ENCODE measurements at places on chromosomes 6 and 20.

DNA sequence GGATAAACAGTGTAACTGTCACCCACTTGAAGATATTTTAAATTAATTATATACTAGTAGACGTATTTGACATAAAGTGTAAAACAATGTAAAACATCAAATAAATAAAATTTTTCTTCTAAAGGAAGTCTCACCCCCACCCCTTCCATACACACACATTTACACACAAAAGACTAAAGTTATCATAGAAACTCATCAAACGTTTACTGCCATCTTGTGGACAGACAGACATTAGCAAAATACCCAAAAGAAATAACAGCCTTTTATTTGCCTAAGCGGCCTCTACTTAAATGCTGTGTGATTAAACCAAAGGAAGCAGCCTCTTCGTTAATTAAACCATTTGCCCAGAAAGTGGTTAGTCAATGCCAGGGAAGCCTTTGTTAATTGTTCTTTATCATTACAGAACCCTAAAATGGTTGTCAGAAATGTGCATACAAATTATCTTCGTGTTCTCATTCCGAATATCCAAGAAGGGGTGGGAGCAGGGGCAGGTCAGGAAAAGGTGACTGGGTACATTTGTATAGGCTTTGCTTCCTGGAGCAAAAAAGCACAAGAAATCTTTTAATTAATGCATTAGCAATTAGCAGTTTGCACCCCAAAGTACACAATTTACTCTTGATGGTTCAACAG is 176.2 kb upstream of the SASH1 start:
- peak; percentile 19 for DNase-seq

- peak; percentile 61 for DNase-seq
Measured at GRCh38 chr6:3869632-3870527, 20.7 kb downstream of the FAM50B start.

GRCh38 chr20:57621421-57622200 is 1.4 kb upstream of the ZBP1 start:
- DNase-seq = no peak

DNA sequence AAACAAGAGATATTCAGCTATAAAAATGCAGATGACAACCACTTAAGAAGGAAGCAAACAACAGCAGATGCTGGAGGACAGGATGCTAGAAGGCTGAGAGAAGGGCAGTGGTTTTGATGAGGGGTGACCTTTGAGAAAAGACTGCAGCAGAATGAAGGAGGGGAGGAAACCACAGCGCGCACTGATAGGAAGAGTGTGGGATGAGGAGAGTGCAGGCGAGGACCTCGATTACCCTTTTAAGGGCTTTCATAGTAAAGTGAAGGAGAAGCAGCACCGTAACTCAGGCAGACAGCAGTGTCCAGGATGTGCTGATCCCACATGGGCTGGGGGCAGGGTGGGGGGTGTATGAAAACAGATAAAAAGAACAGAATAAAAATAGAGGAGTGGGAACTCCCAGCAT is 19.2 kb downstream of the ZBTB2 start:
- no peak for DNase-seq

- no peak for DNase-seq
Measured at GRCh38 chr20:36775826-36776225, 2.3 kb upstream of the DSN1 start.

GRCh38 chr6:130997061-130997753 is 65.8 kb downstream of the EPB41L2 start:
- DNase-seq = no peak

DNA sequence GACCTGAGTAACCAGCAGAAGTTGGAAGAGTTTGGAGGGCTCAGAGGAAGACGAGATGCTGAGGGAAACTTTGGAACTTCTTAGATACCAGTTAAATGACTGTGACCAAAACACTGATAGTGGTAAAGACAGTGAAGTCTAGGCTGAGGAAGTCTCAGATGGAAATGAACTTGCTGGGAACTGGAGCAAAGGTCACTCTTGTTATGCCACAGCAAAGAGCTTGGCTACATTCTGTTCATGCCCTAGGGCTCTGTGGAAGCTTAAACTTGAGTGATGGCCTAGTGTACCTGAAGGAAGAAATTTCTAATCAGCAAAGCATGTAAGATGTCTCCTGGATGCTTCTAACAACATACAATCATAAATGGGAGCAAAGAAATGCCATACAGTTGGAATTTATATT is 24.7 kb downstream of the WDR27 start:
- no peak for DNase-seq

GRCh38 chr20:38935967-38936407 is 9.8 kb downstream of the FAM83D start:
- DNase-seq = no peak

DNA sequence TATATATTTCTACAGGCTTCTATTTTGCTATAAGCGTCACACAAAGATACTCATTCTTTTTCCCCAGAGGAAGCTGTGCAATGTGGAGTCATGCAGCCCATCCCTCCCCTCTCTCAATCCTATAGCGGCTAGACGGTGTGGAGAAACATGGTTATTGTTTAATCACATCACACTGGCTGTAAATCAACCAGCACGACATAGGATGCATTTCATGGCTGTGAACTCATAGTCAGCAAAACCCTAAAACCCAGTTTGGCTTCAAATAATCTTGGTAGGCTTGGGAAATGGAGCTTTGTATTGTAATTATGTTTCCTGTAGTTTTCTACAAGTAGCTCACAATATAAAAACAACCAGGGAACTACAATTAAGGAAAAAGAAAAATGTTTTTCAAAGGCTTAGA is 16.8 kb downstream of the FOXC1 start:
- no peak for DNase-seq

DNA sequence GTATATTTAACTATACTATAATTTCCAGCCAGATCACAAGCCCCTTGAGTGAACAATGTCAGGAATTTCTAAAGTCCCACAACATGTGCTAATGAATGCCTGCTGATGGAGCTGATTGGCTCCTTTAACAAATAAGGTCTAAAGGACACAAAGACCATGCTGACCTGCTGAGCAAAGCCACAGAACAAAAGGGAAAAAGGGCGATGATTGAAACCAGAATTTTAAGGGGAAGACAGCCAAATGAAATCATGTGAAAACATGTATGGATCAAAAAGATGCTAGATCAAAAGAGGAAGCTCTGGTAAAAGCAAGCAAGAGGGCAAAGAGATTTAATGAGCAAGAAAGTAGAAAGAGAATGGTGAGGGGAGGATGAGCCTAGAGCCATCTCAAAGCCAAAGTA is 105.6 kb downstream of the DCDC2 start:
- no peak for DNase-seq

DNA sequence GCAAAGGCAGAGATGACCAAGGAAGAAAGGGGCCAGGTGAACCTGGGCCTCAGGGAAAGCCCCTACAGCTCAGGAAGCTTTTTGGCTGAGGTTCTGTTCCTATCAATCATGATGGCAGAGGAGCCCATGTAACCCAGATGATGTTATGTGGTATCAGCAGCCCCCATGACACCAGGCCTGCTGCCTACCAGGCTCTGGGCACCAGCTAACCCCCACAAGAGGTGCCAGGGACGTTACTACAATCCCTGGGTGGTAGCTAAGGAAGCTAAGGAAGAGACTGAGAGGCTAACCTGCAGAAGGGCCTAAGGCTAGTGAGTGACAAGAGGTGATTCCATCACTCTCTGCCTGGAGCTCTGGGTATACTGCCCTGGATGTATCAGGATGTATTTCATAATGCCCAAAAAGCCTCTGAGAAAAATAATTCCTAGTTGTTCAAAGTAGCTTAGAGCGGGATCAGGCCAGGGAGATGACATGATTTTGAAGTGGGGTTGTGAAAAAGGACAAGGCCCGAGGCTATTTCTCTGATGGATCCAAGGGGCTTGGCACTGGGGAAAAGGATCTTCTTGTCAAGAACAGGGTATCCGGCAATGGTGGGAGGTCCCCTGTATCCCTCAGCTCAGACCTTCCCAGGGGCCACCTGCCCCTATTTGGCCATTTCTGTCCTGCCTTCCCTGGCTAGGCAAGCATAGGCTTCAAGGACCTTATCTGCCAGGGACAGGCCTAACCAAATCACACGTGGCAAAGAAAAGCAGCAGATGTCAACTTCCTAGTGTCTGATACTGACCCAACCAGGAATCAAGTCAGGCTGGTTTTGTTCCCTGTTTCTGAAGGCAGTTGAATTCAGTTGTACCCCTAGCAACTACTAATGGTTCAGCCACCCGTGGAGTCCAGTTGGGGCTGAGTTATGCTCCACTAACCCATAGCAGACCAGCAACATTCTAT is 41.3 kb downstream of the PANK2 start:
- no peak for DNase-seq

DNA sequence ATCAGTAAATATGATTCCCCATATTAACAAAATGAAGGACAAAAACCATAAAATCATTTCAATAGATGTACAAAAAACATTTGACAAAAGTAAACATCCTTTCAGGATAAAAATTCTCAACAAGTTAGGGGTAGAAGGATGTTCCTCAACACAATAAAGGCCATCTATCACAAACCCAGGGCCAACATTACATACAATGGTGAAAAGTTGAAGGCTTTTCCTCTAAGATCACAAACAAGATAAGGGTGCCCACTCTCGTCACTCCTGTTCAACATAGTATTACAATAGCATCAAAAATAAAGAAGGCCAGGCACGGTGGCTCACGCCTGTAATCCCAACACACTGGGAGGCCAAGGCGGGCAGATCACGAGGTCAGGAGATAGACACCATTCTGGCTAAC is 22.6 kb upstream of the ASF1A start:
- no peak for DNase-seq

- DNase-seq = no peak
Measured at GRCh38 chr6:35151466-35151865, 10.3 kb upstream of the TCP11 start.

DNA sequence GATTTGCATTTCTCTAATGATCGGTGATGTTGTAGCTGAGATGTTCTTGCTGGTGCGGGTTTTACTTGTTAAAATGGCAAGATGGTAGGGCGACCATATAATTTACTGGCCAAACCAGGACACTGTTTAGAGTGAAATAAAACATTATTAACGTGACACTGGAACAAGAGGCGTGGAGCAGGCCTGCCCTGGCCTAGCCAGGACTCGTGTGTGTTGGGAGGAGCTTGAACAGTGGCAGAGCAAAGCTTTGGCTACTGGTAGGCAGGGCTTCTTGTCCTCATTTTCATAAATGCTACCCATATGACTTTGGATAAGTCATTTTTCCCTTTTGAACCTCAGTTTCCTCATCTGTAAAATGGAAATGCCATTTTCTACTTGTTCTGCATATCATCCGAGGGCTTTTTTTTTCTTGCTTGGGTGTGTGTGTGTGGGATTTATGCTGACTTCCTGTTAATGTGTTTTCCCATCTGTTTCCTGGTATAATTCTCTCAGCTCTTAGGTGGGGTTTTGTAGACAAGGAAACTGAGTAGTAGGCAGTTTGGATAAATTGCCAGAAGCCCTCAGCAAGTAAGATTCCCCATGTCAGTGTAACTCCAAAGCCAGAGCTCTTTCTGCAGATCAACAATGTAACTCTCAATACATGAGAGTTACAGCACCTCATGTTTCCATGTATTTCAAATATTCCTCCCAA is 81.7 kb downstream of the TOX2 start:
- DNase-seq = no peak

- DNase-seq = no peak
Measured at GRCh38 chr6:137095651-137096238, 51.0 kb upstream of the IL20RA start.

- DNase-seq = peak; percentile 30
Measured at GRCh38 chr6:75934643-75935472, 137.6 kb downstream of the IMPG1 start.

DNA sequence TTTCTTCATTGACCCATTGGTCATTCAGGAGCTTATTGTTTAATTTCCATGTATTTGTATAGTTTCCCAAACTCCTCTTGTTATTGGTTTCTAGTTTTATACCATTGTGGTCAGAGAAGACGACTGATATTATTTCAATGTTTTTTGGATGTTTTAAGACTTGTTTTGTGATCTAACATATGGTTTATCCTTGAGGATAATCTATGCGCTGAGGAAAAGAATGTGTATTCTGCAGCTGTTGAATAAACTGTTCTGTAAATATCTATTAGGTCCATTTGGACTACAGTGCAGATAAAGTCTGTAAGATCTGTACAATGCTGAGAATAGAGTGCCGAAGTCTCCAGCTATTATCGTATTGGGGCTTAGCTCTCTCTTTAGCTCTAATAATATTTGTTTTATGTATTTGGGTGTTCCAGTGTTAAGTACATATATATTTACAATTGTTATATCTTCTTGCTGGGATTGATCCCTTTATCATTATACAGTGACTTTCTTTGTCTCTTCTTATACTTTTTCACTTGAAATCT is 223.3 kb upstream of the ZNF217 start:
- DNase-seq = no peak

GRCh38 chr20:39812116-39812515 is 850.0 kb downstream of the DHX35 start:
- peak; percentile 11 for DNase-seq

DNA sequence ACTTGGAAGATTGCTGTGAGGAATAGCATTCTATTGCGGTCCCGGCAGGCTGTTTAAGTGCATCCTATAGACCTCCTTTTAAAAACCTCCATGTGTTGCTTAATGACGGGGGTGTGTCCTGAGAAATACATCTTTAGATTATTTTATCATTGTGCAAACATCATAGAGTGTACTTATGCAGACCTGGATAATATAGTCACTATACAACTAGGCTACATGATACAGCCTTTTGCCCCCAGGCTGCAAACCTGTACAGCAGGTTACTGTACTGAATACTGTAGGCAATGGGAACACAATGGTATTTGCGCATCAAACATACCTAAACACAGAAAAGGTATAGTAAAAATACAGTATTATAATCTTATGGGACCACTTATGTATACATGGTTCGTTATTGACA is 175.6 kb downstream of the RNF144B start:
- DNase-seq = no peak

- DNase-seq = no peak
Measured at GRCh38 chr6:73630401-73630800, 23.4 kb downstream of the SLC17A5 start.

GRCh38 chr6:164005004-164005711 is 590.6 kb downstream of the QKI start:
- peak; percentile 54 for DNase-seq

- peak; percentile 6 for DNase-seq
Measured at GRCh38 chr6:31049518-31049917, 39.2 kb downstream of the MUC22 start.

DNA sequence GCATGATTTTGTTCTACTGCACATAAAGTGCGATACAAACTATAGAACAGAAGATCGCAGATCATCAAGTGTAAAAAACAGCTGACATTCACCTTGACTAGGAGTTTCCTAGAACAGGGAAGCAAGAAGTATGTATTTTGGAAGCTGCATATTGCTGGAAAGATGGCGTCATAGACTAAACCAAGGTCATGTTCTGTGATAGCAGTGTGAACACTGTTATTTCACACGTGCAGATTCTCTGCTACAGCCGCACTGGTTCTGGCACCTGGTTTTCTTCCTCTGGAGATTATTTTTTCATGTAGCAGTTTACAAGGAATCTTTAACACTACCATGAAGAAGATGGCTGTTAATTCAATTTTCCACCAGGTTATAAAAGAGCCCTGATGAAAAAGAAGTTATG is 681.2 kb downstream of the PRKN start:
- DNase-seq = no peak

- no peak for DNase-seq
Measured at GRCh38 chr6:114638341-114638740, 295.5 kb upstream of the HS3ST5 start.

Data from RCC 7860 (cell line).